ENCODE measurements at places on chromosomes 1 and 21.

GRCh38 chr1:219066631-219067349 is 106.9 kb upstream of the LYPLAL1 start:
- DNase-seq: no peak

GRCh38 chr1:208807446-208808127 is 563.4 kb upstream of the PLXNA2 start:
- no peak for DNase-seq

DNA sequence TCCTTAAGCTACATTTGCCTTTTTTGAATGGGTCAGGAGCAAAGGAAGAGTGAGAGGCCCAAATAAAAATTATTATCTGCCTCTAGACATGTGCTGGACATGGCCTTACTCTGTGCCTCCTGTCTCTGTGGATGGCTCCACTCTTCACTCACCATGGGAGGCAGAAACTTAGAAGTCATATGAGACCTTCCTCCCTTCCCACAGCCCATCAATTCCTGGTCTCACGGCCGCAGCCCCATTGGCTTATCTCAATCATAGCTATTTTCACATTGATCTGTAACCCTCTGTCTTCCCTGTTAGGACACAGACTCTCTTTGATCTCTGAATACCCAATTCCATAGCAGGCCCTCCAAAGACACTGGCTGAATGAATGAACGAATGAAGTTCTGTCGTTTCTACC is 14.2 kb upstream of the ADORA1 start:
- no peak for DNase-seq

- no peak for DNase-seq
These were observed 18.8 kb downstream of the KIF26B start for GRCh38 chr1:245173446-245174211.

DNA sequence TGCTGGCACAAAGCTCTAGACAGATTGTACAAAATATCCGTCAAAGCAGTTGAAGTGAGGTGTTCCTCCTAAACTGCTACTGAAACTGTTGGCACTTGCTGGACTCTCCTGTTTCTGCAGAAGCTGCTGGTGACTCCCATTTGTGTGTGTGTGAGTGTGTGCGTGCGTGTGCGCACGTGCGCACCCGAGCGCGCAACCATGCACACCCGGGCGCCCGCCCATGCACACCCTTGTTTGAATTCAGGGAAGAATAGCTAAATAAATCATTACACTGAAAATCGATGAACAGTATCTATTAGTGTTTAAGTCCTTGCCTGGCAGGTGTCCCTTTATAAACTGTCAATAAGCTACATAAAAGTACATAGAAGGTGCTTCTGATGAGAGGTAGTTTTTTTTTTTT is 156.4 kb upstream of the B3GALT2 start:
- DNase-seq: no peak

GRCh38 chr1:152515434-152515783 is 1.1 kb downstream of the CRCT1 start:
- DNase-seq: no peak

Data from stimulated activated CD4-positive, alpha-beta T cell treated with anti-CD3 and anti-CD28 coated beads, Interleukin-12 subunit alpha, Interleukin-12 subunit beta, amount 100 ng/mL, for 48 hours (primary cell).